ENCODE measurements at places on chromosomes 3 and 15.

DNA sequence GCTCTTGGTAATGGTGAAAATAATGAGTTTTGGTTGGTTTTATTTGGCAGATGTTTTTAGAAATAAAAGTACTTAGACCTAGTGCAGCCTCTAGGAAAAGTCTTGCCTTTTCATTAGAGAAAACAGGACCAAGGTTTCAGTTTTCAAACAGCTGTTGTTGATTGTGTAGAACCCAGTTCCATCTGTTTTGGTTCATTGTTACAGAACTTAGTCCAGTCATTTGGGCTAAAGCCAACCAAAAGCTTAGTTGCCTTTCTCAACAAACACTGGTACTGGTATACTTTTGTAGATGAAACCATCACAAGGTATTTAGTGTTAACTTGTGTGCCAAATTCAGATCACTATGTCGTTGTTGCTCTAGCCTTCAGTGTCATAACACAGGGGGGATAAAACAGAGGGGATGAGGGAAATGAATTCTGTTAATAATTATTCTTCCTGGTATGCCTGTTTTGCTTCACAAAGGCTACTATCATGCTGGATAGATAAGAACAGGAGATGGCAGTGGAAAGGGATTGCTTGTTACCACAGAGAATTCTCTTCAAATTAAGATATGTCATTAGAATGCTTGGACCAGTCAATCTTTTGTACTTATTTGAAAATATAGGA lies 12.6 kb upstream of the APH1B start:
- DNase-seq, result no peak

DNA sequence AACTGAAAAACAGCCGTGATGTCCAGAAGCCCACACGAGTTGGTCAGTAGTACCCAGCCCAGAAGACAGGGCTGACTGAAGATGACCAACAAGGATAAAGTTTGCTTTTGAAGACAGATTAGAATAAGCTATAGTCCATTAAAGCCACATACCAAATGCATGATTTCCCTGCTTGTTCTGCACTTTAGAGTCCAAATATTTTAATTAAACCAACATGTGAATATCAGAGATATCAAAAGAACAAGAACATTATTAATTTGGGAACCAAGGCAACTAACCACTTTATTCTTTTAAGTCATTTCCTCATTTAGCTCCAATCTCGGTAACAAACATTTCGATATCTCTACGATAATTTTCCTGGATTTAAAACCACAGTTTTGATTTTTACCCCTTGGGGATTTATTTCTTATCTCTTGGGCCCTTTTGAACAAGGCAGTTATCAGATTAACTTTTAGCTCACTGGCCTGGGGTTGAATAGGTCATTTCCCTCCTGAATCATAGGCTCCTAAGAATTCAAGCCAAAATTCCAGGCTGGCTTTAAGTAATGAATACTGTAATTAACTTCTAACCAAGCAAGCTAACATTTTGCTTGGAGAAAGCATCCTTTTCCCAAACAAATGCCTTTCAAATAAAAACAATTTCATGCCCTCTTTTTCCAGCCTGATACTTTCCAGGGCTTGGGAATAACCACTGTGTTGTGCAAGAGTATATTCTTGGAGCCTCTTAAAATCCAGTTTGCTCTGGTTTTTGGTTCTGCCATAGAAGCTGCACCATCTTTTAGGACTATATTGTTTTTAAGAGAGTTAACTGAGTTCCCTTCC lies 102.9 kb upstream of the NR2E3 start:
- DNase-seq, result no peak

GRCh38 chr3:45127130-45127822 lies 18.9 kb downstream of the CDCP1 start:
- DNase-seq, result no peak

DNA sequence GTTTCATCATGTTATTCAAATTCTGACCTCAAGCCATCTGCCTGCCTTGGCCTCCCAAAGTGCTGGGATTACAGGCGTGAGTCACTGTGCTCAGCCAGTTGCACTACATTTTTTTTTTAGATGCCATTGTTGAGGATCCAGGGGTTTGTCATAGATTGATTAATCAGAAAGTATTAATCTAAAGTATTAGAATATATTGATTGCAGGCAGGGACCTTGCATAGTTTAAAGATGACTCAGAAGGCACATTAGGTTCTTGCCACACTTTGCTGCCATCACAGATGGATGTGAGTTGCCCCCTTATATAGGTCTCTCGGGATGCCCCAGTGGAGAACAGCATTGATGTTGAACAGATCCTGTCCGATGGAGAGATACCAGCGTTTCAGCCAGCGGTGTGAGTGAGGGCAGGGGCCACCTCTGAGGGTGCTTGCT lies 41.1 kb downstream of the IGF1R start:
- DNase-seq, result no peak

- DNase-seq, result no peak
Measured at GRCh38 chr3:75687323-75687722, 23.2 kb downstream of the FRG2C start.

- peak; percentile 51 for DNase-seq
Measured at GRCh38 chr15:46312133-46312740, 677.4 kb downstream of the SQOR start.

GRCh38 chr3:148178503-148178902 lies 519.2 kb upstream of the AGTR1 start:
- no peak for DNase-seq

DNA sequence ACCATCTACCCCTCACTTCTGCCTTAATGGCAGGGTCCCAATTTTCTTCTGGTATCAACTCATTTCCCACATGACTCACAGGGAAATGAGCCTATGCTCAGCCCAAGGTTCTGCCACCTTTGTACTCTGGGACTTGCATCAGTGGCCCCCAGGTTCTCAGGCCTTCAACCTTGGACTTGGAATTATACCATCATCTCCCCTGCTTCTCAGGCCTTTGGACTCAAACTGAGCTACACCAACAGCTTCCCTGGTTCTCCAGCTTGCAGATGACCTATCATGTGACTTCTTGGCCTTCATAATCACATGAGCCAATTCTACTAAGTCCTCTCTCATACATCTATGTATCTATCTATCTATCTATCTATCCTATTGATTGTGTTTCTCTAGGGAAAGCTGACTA lies 149.5 kb downstream of the PLCH1 start:
- DNase-seq, result no peak

GRCh38 chr15:88985547-88986393 lies 72.6 kb upstream of the MFGE8 start:
- DNase-seq, result no peak

DNA sequence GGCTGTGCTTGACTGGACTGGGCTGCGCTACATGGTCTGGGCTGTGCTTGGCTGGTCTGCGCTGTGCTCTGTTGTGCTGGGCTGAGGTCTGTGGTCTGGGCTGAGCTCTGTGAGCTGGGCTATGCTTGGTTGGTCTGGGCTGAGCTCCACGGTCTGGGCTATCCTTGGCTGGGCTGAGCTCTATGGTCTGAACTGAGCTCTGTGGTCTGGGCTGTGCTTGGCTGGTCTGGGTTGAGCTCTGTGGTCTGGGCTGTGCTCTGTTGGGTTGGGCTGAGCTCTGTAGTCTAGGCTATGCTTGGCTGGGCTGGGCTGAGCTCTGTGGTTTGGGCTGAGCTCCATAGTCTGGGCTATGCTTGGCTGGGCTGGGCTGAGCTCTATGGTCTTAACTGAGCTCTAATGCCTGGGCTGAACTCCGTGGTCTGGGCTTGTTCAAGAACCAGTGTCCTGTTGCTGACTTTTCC lies 92.0 kb downstream of the PLXNA1 start:
- DNase-seq, result no peak

GRCh38 chr15:100903168-100903554 lies 16.0 kb upstream of the LRRK1 start:
- no peak for DNase-seq

GRCh38 chr15:35713733-35714132 lies 167.8 kb upstream of the DPH6 start:
- no peak for DNase-seq

GRCh38 chr3:178206521-178206920 lies 329.7 kb upstream of the KCNMB2 start:
- DNase-seq, result no peak

DNA sequence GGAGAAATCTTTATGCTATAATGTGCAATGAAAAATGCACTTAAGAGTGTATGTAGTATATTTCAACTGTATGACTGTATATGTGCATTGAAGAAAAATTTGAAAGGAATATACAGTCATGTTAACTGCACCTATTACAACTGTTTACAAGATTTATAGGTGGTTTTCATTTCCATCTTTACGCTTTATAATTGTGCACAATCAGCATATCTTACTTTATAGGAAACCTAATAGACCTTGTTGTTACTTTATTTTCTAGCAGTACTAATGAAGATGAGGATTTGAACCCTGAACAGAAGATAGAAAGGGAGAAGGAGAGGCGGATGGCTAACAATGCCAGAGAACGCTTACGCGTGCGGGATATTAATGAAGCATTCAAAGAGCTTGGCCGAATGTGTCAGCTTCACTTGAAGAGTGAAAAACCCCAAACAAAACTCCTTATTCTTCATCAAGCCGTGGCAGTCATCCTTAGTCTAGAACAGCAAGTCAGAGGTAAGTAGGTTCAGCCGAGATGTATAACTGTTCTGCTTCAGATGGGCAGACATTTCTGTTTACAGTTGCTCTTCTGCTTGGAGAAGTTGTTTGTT lies 103.4 kb upstream of the CGNL1 start:
- DNase-seq, result no peak

- DNase-seq, result no peak
Measured at GRCh38 chr15:31236184-31237042, 90.2 kb upstream of the KLF13 start.

DNA sequence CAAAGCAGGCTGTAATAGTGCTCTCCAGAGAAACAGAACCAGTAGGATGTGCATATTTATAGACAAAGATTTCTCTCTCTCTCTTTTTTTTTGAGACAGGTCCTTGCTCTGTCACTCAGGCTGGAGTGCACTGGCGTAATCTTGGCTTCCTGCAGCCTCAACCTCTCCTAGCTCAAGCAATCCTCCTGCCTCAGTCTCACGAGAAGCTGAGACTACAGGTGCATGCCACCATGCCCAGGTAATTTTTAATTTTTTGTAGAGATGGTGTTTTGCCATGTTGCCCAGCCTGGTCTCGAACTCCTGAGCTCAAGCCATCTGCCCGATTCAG lies 67.1 kb upstream of the CHD2 start:
- DNase-seq, result no peak

DNA sequence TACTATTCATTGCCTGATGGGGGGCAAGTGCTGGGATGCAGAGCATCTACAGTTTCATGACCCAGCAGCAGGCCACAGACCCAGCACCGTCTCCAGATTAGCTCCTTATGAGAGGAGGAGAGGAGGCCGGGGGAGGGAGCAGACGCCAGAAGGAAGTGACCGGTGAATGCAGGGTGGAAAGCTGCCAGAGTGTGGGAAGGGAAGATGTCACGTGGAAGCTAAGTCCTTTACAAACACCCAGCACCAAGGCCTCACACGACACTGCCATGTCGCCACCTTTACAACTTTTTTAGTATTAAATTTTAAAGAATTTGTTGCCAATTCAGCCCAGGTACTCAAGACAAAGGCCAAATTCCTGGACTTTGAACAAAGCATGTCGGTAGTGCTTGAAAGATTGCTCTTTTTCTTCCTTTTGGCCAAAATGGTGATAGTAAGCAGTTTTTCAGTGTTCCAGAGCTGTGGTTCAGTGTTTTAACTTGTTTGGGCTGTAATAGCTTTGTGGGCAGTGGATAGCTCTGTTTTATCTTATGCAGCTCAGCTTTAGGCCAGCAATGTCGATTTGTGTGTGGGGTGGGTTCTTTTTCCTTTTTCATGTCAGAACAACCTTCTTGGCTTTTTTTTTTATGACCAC lies 58.2 kb downstream of the ZBTB38 start:
- no peak for DNase-seq

GRCh38 chr3:147589016-147589415 lies 179.9 kb downstream of the ZIC1 start:
- no peak for DNase-seq

- DNase-seq, result no peak
Measured at GRCh38 chr15:36658898-36659639, 79.6 kb downstream of the CDIN1 start.

DNA sequence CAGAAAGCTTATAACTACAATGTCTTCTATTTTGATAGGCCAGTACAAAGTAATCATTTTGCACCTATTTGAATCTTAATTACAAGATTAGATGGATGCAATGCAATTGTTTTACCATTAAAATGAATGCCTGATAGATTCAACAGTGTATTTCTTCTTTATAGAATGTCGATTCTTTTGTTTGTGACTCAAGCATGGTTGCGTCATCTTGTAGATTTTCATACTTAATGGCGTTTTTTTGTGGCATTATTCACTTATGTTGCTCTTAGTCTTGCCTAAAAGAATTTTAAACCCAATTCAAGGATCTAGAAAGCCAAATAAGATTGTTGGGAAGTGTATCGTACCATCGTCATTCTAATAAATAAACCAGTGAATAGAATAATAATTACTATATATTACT lies 21.4 kb downstream of the ZBTB38 start:
- no peak for DNase-seq

DNA sequence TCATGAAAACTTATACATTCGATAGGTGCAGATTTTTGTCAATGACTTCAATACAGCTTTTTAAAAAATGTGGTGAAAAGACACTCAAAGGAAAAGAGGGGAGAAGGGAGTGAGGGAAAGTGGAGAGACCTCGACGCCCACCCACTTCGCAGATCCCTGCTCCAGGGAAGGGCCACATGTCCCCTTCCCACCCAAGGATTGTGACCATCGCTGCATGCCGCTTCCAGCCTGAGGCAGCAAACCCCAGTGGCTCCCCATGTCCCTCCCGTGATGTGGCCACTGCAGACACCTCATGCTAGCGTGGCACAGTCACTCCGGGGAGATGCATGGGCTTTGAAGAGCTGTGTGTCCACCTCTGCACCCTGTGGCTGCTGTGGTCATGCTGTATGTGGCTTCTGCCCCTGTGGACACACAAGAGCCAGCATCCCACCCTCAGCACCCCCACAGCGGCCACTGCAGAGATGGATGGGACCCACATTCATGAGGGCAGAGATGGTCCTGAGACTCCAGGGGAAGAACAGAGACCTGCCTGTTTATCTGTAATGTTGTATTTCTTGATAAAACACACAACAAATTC lies 230.2 kb downstream of the OCA2 start:
- DNase-seq, result no peak
